ENCODE measurements at places on chromosomes 13 and 19.

- DNase-seq: no peak
These were observed 38.4 kb downstream of the ZDHHC20 start for GRCh38 chr13:21420706-21421105.

GRCh38 chr19:13190781-13191540 is 40.8 kb downstream of the IER2 start:
- DNase-seq: no peak

DNA sequence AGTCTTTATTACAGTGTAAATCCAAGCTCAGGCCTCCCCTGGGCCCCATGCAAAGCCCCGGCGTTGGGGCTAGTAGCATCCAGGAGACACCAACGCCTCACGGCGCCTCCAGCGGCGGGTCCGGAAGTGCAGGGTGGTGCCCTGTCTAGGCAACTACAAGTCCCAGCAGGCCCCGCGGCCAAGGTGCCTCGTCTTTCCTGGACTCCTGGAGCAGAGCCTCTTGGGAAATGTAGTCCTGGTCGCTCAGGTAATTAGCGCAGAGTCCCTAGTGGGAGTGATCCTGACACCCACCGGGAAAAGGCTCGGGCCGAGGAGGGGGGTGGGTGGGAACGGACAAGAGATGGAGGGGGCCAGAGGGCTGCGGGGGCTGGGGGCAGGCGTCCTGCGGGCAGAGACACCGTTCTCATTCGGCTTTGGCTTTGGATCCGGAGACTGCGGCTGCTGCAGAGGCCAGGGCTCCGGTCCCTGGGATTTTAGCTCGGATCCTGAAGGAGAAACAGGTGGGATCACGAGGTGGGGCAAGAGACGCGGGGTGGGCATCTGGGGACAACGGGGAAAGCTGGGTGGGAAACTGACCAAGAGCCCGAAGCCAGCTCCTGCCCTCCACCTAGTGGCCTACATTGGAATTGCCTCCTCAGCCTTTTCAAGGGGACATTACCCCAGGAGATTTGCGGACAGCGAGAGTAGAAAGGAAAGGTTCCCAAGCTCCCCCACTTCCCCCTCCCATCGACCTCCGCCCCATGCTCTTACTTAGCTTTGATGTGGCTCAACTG is 11.4 kb downstream of the RTN2 start:
- DNase-seq: peak; percentile 98

GRCh38 chr13:94548821-94549231 is 47.1 kb downstream of the TGDS start:
- DNase-seq: no peak

DNA sequence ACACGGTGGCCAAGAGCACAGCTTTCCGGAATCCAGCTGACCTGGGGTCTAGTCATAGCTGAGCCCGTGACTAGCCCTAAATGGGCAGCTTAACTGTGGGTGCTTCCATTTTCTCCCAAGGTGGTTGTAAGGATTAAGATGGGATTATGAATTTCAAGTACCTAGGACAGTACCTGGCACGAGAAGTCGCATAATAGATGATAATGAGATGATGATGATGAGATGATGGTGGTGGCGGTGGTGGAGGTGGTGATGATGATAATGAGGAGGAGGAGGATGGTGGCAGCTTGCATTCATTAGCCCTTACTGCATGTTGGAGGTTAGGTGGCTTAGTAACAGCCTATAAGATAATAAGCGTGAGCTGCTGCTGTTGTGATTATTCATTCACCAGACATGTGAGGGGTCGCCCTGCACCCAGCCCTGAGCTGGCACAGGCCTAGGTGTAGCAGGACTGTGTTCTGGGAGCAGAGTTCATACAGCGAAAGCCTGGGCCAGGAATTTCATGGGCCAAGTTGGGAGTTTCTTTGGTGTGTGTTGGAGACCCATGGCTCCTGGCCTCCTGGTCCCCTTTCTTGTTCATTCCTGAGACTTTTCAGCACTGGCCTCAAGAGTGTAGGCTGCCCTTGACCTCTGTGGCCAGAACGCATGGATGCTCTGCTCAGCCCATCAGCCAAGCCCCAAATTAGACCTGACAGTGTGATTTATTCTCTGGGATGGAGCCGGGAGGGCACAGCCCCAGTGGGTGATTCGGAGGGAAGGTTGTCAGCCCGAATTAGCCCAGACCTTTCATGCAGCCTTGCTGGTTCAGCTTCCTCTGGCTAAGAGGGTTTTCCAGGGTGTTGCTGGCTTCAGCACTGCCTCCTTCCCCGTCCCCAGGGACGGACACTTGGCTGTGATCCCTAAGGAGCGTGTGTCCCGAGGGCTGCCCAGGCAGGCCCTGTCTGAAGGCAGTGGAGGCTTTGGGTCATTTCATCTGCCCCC is 128.8 kb downstream of the SIPA1L3 start:
- DNase-seq: no peak

GRCh38 chr19:36449059-36449670 is 30.7 kb upstream of the ZFP82 start:
- no peak for DNase-seq

- DNase-seq: no peak
These were observed 51.5 kb downstream of the RASA3 start for GRCh38 chr13:114080739-114081561.

DNA sequence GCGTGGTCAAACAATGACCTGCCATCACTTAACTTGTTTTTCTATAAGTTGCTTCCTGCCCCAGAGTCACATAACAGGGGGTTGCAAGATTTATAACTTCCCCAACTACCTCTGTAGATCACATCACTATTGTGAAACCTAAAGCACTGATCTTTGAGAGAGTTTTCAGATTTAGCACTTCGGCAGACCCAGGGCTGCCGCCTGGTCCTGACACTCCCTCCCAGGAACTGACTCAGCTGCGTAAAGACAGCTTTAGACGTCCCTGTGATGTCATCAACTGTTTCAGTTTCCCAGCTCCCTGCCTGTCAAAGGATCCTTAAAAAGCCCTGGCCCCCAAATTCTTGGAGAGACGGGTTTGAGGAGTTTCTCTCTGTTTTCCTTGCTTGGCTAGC is 33.3 kb downstream of the IGFL2 start:
- no peak for DNase-seq

GRCh38 chr19:13794398-13794756 is 866 bp upstream of the ZSWIM4 start:
- DNase-seq: no peak

DNA sequence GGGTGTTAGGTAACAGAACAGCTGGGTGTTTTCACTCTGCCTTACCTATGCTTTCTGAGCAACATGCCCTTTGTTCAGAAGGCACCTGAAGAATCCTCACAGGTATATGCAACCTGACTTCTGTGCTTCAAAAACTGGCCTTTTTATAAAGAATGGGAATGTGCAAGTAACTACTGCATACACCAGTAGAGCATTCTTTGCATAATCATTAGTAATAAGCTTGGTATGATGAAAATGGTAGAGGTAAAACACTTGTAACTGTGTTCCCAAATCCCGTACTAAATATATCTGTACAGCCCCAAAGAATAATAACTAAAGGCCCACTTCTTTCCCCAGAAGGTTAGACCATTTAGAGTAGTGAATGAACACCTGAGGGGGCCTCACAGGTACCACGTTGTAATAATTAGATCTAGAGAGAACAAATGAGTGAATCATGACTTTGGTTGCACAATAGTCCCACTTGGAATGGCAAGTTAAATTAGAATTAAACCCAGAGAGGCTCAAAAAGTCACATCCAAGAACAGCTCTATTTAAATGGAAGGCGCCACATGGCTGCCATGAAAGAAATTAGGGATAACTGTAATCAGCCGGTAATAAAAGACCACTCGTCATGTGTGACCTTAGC is 413.9 kb downstream of the KLF12 start:
- no peak for DNase-seq

DNA sequence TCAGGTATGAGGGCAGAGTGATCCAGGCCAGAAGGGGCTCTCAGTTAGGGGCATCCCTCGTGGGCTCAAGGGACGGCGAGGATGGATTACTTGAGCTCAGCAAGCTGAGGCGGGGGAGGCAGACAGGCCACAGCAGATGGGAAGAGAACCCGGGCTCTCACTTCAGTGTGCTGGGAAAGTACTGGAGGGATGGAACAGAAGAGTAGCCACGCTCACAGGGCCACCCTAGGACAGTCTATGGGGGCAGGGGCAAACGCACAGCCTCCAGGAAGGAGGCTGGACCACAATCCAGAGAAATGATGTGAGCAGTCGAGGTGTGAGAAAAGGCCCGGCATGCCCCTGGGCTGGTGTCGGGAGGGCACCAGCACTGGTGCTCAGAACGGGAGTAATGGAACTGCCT is 9.2 kb downstream of the GJA3 start:
- DNase-seq: no peak

- no peak for DNase-seq
These were observed 716 bp upstream of the MAP2K2 start for GRCh38 chr19:4124638-4125037.

DNA sequence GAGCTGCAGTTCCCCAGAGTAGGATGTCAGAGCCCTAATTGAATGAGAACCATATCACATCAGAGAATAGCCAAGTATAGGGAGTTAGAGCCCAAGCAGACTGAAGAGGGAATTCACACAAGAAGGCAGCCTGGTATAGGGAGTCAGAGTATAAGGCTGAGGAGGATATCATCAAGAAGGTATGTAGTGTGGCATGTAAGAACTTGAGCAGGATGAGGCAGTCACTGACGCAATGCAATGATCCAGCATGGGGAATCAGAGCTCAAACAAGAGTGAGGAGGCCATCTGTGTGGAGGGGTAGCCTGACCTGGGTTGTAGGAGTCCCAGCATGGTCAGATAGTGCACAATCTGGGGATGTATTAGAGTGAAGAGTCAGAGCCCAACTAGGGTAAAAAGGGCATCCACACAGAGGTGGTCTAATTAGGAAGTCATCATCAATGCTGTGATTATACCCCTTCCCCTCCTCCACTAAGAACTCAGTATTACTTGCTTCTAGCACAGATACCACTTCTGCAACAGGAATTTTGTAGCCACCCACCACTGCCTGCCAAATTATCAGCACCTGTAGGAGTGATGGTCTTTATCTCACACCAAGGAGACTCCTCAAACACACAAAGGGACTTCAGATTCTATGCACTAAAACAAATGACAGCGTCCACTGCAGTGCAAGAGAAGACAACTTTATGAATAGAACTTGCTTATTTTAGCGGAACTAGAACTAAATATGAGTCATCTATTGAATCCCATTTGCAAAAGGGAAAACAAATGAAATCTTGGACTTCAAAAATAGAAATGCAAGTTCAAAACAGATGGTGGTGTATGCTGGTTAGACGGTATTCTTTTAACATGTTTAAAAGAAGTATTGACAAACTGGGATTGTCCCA is 107.2 kb downstream of the FNDC3A start:
- DNase-seq: no peak

GRCh38 chr13:99955747-99956472 is 15.7 kb downstream of the ZIC5 start:
- no peak for DNase-seq

GRCh38 chr19:1130771-1131717 is 27.2 kb downstream of the GPX4 start:
- DNase-seq: peak; percentile 34

DNA sequence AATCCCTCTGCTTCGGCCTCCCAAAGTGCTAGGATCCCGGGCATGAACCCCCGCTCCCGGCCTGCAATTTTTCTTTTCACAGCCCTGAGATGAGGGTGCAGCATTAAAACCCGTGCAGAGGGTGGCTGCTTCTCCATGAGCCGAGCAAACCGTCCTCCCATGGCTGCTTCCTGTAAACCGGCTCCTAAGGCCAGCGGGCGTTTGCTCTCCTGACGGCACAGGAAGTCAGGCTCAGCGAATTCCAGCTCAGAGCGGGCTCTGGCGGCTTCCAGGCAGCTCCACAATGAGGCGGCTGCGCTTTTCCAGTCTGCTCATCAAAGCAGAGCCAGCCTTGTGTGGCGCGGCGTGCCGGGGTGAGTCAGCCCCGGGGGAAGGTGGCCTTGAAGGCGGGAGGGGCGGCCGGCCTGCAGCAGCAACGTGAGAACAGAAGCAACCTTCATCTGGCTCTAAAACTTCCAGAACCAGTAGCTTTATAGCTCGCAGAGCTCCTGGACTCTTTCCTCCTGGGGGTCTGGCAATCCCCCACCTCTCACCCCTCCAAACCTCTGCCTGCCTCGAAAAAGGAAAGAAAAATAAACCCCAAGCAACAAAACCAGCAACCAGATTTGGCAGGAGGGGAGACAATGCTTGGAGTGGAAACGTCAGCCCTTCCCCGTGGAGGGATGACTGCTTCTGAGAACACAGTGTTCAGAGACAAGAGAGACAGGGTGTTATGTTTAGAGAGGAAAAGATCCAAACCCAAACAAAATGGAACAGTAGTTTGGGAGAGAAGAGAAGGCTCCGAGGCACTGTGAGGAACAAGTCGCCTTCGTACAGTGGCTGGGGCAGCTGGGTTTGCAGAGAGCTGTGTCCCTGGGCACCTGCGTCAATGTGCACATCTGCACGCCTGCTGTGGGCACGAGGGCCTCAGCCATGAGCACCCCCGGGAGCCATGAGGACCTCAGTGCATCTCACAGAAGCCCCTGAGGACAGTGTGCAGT is 67.8 kb downstream of the GADD45B start:
- peak; percentile 56 for DNase-seq

DNA sequence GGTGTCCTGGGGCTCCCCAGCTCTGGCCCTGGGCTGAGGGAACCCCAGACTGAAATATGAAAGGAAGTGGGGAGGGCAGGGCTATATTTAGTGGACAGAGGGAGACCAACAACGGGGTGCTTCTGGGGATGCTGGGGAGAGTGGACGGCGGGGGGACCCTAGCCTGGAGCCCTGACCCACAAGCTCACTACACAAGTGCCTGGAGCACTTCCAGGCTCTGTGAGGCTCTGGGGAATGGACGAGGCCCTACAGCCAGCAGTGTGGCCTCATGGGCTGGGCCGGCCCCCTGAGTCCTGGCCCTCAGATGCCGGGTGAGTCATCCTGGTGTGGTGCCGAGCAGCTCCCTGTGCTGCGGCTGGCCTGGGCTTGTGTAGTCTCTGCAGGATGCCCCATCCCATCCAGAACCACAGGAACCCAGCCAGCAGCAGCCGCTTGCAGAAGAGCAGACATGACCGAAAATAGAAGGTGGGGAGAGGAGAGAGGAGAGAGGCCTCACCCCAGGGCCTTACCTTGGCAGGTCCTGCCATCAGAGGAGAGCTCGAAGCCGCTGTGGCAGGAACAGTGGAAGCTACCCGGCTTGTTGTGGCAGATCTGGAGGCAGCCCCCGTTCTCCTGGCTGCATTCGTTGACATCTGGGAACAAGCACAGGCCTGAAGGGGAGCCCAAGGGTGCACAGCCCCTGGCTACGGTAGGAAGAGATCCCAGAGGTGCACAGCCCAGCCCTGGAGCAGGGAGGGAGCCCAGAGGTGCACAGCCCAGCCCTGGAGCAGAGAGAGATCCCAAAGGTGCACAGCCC is 26.1 kb downstream of the GAS6 start:
- no peak for DNase-seq

DNA sequence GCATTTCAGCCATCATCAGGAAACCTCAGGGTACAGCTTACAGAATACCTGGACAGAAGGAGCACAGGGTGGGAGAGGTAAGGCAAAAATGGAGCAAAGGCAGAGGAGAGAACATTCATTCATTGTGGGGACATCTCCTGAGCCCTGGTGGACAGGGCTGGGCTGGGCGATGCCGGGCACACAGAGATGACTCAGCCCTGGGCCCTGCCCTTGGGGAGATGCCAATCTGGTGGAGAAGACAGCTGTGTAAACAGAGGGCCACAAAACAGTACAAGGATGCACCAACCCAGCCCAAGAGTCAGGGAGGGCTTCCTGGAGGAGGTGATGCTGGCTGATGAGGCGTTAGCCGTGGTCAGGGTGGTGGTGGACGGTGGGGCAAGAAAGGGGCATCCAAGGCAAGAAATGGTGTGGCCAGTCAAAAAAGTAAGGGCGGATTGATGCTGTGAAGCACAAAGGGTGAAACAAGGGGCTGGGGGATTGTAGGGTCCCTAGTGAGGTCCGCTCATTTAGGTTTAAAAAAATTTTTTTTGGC is 3.6 kb upstream of the HAS1 start:
- DNase-seq: no peak

- DNase-seq: no peak
These were observed 14.3 kb downstream of the IGSF23 start for GRCh38 chr19:44627631-44628030.
